ENCODE measurements at places on chromosomes 7 and 10.

GRCh38 chr7:150441524-150441923, 8.9 kb upstream of the GIMAP8 start:
- DNase-seq = no peak

- DNase-seq = no peak
Observed at GRCh38 chr7:66069732-66070131, 5.9 kb upstream of the ASL start.

GRCh38 chr10:19835952-19836351, 19.7 kb downstream of the PLXDC2 start:
- no peak for DNase-seq

DNA sequence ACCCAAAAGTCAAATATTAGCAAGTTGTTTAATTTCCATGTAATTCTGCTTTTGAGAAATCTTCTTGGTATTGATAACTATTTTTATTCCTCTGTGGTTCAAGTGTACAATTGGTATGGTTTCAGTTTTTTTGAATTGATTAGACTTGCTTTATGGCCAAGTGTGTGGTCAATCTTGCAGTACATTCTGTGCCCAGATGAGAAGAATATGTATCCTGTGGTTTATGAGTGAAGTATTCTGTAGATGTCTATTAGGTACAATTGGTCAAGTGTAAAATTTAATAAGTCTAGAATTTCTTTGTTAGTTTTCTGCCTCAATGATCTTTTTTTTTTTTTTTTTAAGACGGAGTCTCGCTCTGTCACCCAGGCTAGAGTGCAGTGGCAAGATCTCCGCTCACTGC, 36.6 kb upstream of the C7orf33 start:
- no peak for DNase-seq

- DNase-seq = no peak
Observed at GRCh38 chr10:6995831-6996230, 415.0 kb downstream of the SFMBT2 start.

GRCh38 chr7:29342761-29343160, 148.2 kb downstream of the CHN2 start:
- no peak for DNase-seq

DNA sequence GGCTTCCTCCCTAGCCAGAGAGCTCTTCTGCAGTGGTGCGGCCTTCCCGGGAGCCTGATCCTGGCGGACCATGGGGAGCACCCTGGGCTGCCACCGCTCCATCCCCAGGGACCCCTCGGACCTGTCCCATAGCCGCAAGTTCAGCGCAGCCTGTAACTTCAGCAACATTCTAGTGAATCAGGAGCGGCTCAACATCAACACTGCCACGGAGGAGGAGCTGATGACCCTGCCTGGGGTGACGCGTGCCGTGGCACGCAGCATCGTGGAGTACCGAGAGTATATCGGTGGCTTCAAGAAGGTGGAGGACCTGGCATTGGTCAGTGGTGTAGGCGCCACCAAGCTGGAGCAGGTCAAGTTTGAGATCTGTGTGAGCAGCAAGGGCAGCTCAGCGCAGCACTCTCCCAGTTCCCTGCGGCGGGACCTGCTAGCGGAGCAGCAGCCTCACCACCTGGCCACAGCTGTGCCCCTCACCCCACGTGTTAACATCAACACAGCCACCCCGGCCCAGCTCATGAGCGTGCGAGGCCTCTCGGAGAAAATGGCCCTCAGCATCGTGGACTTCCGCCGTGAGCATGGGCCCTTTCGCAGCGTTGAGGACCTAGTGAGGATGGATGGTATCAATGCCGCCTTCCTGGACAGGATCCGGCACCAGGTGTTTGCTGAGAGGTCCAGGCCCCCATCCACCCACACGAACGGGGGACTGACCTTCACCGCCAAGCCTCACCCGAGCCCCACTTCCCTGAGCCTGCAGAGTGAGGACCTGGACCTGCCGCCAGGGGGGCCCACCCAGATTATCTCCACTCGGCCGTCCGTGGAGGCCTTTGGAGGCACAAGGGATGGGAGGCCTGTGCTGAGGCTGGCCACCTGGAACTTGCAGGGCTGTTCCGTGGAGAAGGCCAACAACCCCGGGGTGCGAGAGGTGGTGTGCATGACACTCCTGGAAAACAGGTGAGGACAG, 1.5 kb downstream of the EEPD1 start:
- DNase-seq = no peak

DNA sequence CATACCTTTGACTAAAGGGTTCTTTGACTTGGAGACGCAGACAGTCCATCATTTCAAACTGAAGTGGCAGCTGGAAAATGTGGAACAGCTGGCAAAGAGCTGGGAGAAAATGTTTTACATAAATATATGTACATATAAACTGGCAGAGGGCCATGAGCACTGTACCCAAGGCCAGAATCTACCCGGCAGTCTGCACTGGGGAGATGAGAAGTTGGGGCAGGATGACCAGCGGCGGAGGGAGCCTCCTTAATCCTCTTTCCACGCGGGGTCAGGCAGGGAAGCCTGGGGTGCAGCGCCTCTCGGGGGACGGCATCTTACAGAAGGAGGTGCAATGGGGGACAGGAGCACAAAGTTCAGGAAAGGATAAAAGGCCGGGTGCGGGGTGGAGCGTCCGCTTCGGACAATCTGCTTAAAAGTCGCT, 1.3 kb downstream of the GLI3 start:
- no peak for DNase-seq

DNA sequence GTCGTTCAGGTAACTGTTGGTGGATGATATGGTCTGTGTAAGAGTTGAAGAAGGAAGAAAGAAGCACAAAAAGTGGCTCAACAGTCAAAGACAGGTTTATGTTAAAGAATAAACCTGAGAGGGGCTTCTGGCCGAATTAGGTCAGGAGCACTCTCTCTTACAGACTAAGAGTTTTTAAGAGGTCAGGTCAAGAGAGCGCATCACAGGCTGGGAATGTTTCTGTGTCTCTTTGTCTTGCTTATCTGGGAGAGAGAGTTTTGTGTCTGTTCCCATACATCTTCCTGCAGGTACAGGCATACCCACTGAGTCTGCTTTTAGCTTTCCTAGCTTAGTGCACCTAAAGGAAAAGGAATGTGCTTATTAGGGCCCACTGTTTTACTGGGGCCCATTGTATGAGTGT, 22.2 kb upstream of the PRPF18 start:
- DNase-seq = no peak

- no peak for DNase-seq
Observed at GRCh38 chr7:956031-956430, 1.6 kb upstream of the ADAP1 start.

Data from activated naive CD8-positive, alpha-beta T cell treated with anti-CD3 and anti-CD28 coated beads, Interleukin-2, amount 50 U/mL, for 24 hours (primary cell).